ENCODE measurements at places on chromosomes 4 and X.

DNA sequence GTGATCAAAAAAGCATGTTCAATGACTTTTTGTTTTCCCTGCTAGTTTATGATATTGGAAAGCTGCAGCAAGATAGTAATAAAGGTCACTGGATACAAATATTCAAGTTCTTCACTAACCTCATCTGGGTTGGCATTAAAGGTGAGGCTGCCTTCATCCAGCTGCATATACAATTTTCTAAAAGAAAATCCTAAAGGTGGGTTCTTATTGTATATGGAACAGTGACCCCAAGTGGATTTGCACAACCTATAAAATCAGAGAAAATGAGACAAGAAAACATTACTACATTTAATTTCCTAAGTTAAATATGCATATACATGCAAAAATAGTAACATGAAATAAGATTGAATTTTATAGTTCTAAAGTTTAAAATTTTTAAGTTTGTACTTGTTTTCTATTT lies 23.9 kb downstream of the FBXO8 start:
- DNase-seq, result no peak

DNA sequence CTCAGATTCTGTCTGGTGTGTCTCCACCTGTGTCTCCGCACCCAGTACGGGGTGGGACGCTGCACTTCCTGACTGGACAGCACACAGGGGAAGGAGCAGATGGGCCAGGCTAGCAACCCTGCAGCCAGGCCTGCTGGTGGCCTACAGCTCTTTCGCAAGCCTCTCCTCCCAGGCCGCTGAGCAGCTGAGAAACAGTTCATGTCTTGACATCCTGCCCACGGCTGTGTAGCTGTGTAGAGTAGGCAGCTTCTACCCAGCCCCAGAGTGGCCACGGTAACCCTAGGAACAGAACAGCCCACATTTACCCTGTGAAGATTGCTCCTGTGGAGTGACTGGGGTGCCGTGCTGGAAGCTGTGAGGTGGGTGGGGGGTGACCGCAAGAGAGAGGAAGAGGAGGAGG lies 38.9 kb downstream of the CCNQ start:
- DNase-seq, result peak; percentile 27

- DNase-seq, result no peak
These were observed 66.3 kb downstream of the DCUN1D4 start for GRCh38 chr4:51909236-51909703.

DNA sequence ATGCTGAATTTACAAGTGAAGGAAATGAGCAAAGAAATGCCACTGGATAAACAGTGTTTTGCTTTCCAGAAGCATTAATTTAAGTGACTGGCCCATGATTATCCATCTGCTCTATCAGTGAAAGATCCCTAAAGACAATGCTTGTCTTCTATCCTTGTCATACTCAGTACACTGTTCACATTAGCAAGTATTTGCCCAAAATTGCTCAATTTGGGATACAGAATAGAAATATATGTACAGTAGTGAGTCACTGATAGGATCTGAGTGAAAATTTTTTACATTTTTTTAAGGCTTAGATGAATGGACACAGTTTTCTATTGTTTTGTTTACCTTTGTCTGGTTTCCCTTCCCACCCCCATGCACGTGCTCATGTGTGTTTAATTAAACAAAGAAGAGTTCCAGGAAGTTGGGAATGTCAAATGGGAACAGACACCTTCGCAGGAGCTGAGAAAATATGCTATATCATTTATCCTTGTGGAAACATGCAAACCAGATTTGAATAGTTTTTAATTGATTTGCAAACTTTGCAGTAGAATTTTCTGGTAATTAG lies 656.3 kb downstream of the RPA4 start:
- no peak for DNase-seq

DNA sequence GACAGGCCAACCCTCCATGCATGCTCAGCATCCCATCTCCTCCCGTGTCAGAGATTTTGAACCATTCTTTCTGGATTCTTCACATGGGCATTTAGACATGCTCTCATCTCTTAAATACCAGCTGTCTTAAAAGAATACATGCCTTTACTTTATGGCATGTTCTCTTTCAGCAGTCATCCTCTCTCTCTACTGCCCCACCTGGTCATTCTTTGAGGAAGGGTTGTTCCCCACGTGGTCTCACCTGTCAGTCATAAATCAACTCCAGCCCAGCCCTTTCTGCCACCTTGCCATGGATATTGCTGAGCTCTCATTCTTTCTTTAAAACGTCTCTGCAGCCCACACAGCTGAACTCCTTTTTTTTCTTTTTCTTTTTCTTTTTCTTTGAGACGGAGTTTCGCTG lies 111.3 kb downstream of the ARHGAP10 start:
- DNase-seq, result no peak

DNA sequence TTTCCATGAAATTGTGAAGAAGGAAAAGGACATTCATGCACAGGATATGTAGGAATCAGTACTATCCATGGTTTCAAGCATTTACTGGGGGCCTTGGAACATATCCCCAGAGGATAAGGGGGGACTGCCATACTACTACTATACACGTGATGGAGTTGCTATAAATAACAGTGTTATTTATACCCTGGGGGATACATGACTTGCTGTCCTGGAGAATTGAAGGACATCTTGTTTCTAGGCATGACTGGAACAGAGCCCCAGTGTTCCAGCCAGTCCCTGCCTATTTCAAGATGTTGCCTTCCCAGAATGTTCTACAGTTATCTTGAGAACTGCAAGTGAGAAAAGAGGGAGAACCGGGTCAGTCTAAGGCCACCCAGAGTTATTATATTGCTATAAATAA lies 39.6 kb upstream of the ZNF81 start:
- no peak for DNase-seq

GRCh38 chrX:145817331-145818185 lies at the start of gene SLITRK2:
Gene SLITRK2 (plus strand): TSS chrX:145817829. CDS start chrX:145822426, 4,597 bp downstream.
- DNase-seq, result no peak

GRCh38 chr4:57093845-57094831 lies 16.0 kb downstream of the IGFBP7 start:
- DNase-seq, result peak; percentile 69

DNA sequence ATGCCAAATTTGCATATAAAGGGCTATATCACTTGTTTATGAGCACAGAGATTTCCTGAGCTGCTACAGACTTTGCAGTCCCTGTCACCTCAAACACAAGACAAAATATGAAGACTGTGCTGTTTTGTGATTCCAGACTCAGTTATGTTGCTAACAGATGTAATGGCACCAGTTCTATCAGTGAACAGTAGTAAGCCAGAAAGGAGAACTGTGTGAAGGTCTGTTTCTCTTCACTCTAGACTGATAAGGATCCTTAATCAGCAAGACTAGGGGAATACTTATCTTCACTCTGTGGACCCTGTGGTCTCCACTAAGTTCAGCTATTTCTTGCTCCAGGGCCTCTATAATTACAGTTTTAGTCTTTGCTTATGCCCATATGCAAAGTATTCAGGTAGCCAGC lies 82.7 kb downstream of the ANXA5 start:
- DNase-seq, result no peak

GRCh38 chr4:13483136-13483767 lies 888 bp downstream of the RAB28 start:
- DNase-seq, result no peak

DNA sequence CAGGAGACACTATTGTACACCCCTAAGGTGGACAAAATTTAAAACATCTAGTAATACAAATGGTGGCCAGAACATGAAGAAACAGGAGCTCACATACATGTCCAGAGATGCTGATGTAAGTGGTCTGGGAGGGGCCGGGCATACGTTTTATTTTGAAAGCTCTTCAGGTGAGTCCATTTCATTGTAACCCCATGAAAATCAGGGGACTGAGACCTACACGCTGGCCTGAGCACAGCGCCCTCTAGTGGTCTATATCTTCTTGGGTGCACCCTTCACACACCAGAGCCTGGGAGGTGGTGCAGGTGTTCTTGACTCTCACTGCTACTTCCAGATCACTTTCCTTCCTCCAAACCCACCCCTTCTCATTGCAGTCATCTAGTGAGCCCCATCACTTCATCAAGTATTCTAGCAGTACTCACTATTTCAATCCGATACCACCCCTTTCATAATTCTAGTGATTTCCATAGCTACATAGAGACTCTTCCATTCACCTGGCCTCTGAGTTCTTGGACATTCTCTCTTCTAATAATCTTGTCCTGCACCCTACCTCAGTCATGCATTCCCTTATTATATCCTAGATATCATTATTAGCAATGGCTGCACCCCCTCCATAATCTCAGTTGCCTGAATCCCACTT lies 4.3 kb upstream of the TLR6 start:
- DNase-seq, result peak; percentile 19

GRCh38 chr4:158025131-158025530 lies 147.7 kb downstream of the GASK1B start:
- DNase-seq, result no peak

GRCh38 chr4:76305971-76306881 lies at the start of gene STBD1:
Gene STBD1 (plus strand): TSS chr4:76306733. CDS start chr4:76306770, 37 bp downstream.
- DNase-seq, result peak; percentile 85

DNA sequence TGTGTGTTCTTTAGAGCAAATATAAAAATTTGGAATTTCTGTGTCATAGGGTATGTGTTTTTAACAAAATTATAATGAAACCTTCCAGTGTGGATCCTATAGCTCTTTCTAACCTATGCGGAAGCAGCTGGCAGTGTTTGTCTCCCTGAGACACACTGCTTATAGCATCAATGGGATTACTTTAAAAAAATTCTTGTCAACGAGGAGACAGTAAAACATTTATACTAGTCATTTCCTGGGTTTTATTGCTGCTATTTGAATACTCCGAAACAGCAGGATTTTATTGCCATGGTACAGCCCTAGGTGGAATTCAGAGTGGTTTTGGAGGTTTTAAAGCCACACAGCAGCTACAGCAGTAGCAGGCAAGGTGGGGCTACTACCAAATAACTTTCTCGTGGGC lies 145.1 kb upstream of the IL1RAPL2 start:
- DNase-seq, result no peak

GRCh38 chrX:16023790-16024734 lies 99.3 kb upstream of the GRPR start:
- no peak for DNase-seq

DNA sequence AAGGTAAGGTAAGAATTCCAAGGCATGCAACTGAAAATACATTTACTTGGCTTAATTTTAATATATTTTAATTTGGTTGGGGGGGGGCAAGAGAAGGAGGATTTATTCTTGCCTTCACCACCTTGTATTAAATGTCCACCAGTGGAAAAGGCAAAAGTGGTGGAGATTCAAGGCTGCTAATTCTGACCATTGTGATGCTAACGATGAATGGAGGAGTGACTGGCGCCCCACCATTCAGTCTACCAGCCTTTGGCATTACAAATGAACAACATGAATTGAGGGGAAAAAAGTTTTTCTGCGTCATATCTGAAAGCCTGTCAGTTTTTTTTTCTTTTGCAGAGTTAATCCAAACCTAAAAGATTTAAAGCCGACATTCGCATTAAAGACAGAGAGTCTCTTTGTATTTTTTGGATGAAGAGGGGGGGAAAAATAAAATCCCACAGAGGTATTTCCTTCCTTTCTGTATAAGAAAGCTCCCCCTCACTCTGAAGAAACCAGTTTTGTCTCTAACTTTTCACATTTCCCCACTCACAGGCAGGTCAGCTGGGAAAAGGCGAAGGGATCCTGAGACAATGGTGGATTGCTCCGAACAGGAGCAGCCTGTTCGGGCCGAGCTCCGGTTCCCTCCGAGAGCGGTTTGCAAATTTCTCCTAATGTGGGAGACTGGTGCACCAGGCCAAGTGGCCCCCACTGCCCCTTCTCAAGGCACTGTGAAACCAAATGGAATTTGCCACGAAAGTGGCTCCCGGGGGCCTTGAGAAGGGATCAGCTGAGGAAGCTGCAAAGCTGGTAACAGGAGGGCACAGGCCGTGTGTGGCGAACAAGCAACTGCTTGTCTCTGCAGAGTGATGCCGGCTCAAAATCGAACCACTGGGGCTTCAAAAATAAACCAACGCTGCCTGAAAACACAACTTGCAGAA lies 28.1 kb downstream of the SHISA3 start:
- DNase-seq, result no peak

DNA sequence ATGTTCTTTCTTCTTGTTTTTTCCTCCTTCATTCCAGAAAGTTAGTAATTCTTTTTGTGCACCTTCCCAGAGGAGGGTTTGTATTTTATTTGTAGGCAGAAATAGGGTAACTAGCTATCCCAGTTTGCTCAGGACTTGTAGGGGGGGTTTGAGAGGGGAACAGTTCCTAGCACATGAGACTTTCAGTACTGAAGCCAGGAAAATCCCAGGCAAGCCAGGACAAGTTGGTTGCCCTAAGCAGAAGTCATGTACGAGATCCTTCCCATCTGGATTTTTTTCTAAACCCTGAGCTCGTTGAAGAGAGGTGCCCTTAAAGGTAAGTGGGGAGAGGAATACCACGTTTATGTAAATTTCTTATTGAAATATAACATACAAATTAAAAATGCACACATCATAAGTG lies 15.6 kb upstream of the TAB3 start:
- DNase-seq, result no peak

GRCh38 chrX:109918753-109919152 lies 84.2 kb upstream of the TMEM164 start:
- no peak for DNase-seq

DNA sequence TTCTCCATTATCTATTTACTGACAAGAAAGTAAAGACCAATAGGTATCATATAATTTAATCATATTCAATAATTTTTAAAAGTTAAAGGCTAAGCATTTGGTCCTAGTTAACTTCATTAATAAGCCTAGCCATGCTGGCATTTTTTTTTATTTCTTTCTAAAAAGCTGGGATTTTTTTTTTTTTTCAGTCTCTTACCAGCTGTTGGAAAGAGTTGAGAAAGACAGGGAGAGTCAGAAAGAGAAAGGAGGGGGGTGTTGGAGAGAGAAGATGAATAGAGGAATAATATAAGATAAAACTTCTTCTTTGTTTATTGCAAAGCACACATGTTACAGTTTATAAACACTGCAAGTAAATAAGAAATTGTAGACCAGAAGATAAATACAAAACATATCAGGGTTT lies 5.9 kb upstream of the NR3C2 start:
- DNase-seq, result no peak

GRCh38 chr4:101981756-101982155 lies 191.2 kb downstream of the BANK1 start:
- no peak for DNase-seq

- no peak for DNase-seq
These were observed 25.2 kb upstream of the AP1AR start for GRCh38 chr4:112206431-112206830.

DNA sequence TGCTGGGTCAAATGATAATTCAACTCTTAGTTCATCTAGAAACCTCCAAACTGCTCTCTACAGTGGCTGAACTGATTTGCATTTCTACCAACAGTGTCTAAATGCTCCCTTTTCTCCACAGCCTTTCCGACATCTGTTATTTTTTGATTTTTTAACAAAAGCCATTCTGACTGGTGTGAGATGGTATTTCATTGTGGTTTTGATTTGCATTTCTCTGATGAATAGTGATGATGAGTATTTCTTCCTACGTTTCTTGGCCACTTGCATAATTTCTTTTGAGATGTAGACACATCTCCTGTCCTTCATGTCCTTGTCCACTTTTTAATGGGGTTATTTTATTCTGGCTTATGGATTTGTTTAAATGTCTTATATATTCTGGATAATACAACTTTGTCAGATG lies 298.2 kb upstream of the ARSJ start:
- no peak for DNase-seq

DNA sequence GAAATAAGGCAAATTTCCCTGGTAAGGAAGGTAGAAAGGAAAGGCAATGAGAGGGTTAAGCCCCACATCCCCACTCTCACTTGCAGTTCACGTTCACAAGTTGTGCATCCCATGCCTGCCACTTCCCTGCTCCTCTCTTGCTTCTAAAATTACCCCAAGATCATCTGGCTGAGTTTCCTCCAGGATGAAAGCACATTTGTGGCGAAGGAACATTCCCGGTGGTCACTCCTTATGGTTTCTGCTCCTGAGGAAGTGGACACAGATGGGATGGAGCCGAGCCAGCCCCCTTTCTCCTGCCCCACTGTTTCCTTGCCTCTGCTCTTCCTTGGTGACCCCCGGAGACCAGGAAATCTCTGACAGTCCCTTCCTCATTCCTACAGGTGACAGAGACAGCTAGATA lies 37.5 kb downstream of the SPINK2 start:
- DNase-seq, result no peak
